ENCODE measurements at places on chromosomes 3 and 15. TPM values are rescaled to one million over a fixed set of nuclear protein-coding genes. Genes with fewer than 3 reads are reported as not detected.

Gene ESYT3
- not detected for total RNA-seq

Gene FOXB1
- not detected for total RNA-seq

Gene RTP3
- total RNA-seq, result not detected

Gene LOXL1
- 2.2 TPM for total RNA-seq

Gene NRG4
- not detected for total RNA-seq

Gene BTLA
- total RNA-seq, result 4.6 TPM

Gene CMTM8
- 0.58 TPM for total RNA-seq

Gene MUSTN1
- total RNA-seq, result 3.4 TPM

Gene PRR20G
- total RNA-seq, result not detected

Gene ZNF662
- 2.5 TPM for total RNA-seq

Gene AADAC
- total RNA-seq, result not detected

Gene HEG1
- 20.8 TPM for total RNA-seq

Gene MESP2
- total RNA-seq, result not detected

Measured in CD8-positive, alpha-beta T cell (primary cell).